G401 (cell line): ENCODE measurements at places on chromosomes 2 and 18. TPM values are rescaled to one million over a fixed set of nuclear protein-coding genes. Genes with fewer than 3 reads are reported as not detected.

Gene LCT
- total RNA-seq: not detected in 2 replicates

Gene SCYGR4
- total RNA-seq: not detected in 2 replicates

DNA sequence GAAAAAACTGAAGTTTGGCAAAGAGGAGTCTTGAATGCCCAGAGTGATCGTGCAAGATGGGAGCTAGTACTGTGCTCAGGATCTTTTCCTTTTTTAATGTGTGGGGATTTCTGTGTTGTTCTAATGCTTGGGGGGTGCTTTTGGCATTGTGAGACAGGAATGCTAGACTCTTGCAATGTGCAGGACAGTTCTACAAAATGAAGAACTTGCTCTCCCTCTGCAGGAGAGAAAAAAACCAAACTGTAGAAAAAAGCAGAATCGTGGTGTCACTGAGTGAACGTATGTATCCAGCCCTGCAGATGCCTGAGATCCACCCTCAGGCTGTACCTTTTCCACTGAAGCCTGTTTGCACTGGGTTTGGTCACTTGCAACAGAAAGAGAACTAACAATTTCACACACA is 12.1 kb upstream of the TTC39C start:
- DNase-seq: no peak

GRCh38 chr2:204027091-204027490 is 90.5 kb downstream of the ICOS start:
- no peak for DNase-seq

DNA sequence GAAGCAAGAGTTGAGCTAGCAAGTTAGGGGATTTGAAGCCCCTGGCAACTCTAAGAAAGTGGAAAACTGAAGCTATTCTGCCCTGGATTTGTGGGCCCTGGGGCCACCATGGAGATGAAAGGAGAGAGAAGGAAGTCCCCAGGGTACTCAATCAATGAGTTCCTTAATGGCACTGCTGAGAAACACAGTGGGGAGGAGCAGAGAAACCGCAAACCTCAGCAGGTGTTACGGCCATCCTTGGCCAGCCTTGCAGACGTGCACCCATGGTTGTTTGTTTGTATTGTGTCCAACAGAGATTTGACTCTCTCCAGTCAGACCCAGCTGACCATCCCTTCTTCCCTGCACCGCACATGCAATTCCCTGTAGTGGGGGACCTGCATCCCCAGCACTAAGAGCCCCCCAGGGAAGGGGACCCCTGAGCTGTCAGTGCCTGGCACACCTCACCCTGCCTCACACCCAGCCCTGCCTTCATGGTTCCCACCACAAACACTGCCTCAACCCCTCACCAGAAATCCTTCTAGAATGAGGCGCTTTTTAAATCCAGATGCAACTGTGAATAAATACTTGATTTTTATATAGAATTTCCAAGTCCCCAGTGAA is 255.3 kb downstream of the SH3BP4 start:
- DNase-seq: no peak

Gene ADAM23
- 2.7 and 7.7 TPM in 2 replicates for total RNA-seq
